ENCODE measurements at places on chromosomes 7 and 10.

GRCh38 chr10:75007646-75008045 lies 103.8 kb upstream of the SAMD8 start:
- no peak for DNase-seq

DNA sequence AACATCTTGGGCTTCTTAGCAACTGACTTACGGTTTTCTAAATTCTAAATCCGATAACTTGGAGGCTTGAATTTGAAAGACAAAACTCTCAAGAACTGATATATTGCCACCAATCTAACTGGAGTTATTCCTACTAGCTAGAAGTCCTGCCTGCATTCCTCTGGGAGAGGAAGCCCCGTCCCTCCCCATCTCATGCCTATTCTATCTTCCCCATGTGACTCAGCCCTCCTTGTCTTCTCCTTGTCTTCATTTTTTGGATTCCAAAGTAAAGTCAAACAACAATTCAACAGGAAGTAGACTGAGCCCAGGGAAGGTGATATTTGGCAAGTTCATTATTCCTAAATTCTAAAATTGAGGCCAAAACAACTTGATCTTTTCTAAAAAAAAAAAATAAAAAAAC lies 587.7 kb downstream of the KCNMA1 start:
- no peak for DNase-seq

GRCh38 chr7:121163699-121164098 lies 165.1 kb upstream of the WNT16 start:
- no peak for DNase-seq

- no peak for DNase-seq
Measured at GRCh38 chr7:23472046-23472445, 1.8 kb upstream of the IGF2BP3 start.

GRCh38 chr7:8582728-8583127 lies 149.3 kb downstream of the NXPH1 start:
- DNase-seq, result no peak

- DNase-seq, result no peak
Measured at GRCh38 chr7:101020444-101020843, 563 bp downstream of the MUC17 start.

GRCh38 chr10:53638006-53638405 lies 865.4 kb upstream of the MBL2 start:
- DNase-seq, result no peak

GRCh38 chr7:31758755-31759154 lies 71.7 kb downstream of the PPP1R17 start:
- no peak for DNase-seq

- DNase-seq, result peak; percentile 54
Measured at GRCh38 chr10:79347894-79348639, 798 bp downstream of the PPIF start.

GRCh38 chr10:132684164-132684891 lies 101.6 kb downstream of the NKX6-2 start:
- no peak for DNase-seq

GRCh38 chr10:110169586-110169985 lies 37.8 kb upstream of the MXI1 start:
- no peak for DNase-seq

GRCh38 chr10:30751678-30752331 lies 122.3 kb upstream of the LYZL2 start:
- DNase-seq, result peak; percentile 40

GRCh38 chr7:12389089-12389700 lies 14.5 kb downstream of the VWDE start:
- DNase-seq, result no peak

GRCh38 chr7:44847509-44847919 lies 373 bp downstream of the H2AZ2 start:
- DNase-seq, result peak; percentile 64

DNA sequence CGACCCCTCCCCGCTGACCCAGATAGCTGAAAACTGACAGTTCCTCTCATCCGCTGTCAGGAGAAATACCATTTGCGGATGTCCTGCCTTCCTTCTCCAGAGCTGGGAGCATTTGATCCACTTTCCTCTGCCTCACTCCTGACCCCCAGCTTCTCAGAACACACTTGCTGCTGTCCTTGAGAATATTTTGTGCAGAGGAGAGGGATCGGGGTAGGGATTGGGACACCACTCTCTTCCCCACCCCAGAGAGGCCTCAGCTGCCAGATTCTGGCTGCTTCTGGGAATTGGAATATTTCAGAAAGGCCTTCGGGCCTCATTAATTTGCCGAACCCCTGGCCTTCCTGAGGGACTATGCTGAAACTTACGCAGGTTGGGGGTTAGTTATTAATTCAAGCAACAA lies 97.0 kb downstream of the C10orf105 start:
- no peak for DNase-seq

- no peak for DNase-seq
Measured at GRCh38 chr10:110457851-110458250, 39.9 kb upstream of the DUSP5 start.

DNA sequence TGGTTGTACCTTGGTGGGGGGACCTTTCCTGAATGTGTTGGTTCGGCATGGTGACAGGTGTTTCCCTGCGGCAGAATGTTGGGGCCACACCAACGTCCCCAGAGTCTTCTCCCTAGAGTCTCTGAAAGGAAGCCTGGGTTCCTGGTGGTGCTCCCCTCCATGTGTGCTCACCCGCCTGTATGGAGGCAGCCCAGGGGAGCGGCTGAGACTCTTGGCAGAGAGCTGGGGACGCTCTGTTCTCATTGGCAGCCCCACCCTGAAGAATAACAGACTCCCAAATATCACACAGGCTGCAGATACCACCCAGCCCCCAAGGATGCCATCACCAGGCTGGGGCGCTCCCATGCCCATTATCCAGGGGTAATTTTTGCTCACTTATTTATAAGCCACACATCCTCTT lies 34.8 kb downstream of the CHST12 start:
- no peak for DNase-seq

DNA sequence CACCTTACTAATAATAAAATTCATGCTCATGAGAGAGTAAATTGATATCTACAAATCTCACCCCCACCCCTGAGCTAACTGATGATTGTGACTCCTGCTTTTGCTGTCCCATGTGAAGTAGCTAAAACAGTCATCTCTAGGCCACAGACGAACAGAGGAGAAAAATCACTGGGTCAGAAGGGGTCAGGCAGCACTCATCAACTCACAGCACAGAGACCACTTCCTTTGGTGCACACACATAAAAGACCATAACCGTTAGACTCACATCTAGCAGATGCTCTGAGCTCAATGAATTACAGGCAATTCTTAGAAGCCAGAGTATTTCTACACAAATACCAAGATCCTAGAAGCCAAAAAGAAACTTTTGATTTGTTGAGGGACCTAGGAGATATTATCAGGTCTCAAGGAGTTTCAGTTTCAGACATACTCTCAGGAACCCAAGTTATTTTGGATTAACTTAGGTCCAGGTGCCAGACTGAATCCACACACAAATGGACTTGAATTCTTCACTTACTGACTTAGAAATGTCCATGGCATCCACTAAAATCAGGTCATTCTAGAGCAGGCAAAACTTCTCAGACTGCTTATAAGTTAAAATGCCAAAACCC lies 65.0 kb upstream of the TES start:
- no peak for DNase-seq

DNA sequence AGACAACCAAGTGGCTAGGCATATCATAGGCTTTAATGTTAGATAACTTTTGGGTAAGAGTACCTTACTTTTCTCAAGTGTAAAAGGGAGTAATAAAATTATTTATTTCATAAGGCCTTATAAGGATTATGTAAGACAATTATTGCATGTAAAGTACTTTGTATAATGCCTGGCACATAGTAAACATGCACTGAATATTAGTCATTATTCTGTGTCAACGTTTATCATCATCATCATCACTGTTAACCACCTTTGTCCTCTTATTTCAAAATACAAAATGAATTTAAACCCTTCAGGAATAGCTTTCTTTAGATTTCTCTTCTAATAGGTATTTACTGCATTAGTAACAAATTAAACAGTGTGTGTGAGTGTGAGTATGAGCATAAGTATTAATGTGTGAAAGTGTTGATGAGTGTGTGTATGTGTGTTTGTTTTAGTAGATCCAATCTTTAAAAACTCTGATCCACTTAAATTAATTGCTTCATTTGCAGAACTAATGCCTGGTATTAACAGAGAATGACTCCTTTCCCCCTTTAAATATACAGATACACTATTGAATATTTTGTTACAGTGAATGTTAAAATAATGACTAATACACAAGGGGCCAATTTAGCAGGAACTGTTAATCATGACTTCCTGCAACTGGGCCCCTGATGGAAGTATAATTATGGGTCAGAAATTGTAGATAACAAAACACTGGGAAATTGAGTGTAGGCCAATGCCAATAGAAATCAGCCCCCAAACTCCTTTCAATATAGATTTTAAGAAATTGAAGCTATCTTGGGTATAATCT lies 213.3 kb upstream of the FZD8 start:
- DNase-seq, result no peak

DNA sequence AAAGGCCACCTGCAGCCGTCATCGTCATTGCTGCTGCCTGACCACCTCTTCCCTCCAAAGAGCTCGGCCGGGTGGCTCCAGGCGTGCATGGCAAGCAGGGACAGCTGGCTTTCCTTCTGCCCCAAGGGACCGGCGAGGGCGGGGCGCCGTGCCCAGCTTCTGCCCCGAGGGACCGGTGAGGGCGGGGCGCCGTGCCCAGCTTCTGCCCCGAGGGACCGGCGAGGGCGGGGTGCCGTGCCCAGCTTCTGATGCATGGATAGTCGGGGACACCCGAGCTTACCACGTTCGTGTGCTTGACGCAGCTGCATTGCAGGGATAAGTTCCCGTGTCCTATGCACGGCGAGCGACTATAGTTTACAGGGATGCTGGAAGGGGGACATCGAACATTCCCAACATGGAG lies 27.0 kb downstream of the CFAP46 start:
- DNase-seq, result no peak

DNA sequence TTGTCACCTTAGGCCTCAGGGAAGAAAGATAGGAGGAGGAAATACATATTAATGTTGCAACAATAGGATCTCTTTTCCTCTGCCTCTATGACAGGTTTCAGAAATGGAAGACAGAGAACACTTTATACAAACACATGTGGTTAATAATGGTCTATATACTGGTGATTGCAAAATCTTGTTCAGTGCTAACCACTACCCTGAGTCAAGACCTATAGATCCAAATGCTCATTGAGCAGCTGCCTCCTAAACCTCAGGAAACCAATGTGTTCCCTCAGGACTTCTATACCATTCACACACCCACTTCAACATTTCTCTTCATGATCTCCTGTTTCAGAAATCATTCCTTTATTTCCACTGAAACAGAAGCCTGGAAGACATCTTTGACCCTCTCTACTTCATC lies 32.5 kb upstream of the VWDE start:
- no peak for DNase-seq

- no peak for DNase-seq
Measured at GRCh38 chr7:30594048-30594539, 584 bp upstream of the GARS1 start.

- DNase-seq, result no peak
Measured at GRCh38 chr10:123327450-123327849, 173.2 kb downstream of the BUB3 start.

- DNase-seq, result no peak
Measured at GRCh38 chr7:68334636-68335272, 1263.5 kb upstream of the AUTS2 start.

DNA sequence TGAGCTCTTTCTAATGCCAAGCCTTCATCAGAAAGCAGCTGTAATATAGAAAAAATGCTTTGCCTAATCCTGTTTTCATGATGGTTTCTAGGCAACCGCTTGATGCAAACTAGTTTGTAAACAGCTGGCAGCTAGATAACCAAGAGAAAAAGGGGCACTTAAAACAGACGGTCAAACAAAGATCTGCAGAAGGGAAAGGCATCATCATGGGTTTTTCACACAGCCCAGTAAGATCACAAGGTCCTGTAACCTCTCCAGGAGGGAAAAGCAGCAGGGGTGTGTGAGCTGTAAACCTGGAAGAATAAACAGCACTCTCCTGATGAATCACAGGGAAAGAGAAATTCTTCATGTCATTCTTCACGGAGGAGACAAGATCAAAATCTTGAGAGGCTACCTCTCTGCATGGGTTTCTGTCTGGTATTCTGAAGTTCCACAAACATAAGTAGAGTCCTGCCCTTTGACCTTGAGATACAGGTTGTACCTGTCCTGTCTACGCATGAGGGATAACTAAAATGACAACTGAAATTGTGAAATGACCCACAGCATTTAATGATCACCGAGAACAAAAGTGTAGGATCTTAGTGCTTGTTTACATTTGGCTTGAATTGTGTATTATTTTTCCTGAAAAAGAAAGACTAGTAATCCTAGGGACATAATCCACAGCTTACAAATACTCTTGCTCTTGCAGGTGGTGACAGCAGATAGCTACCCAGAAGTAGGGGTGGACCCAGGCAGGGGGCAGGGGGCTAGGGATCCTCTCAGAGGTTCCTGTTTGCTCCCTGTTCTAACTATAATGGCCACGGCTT lies 48.0 kb downstream of the CREB3L2 start:
- DNase-seq, result no peak

GRCh38 chr7:75937958-75938786 lies 23.2 kb downstream of the POR start:
- no peak for DNase-seq

- no peak for DNase-seq
Measured at GRCh38 chr10:8919280-8919679, 864.8 kb downstream of the GATA3 start.

GRCh38 chr7:47726047-47726726 lies 144.3 kb upstream of the TNS3 start:
- no peak for DNase-seq

GRCh38 chr7:157573244-157573643 lies 236.4 kb downstream of the DNAJB6 start:
- no peak for DNase-seq

DNA sequence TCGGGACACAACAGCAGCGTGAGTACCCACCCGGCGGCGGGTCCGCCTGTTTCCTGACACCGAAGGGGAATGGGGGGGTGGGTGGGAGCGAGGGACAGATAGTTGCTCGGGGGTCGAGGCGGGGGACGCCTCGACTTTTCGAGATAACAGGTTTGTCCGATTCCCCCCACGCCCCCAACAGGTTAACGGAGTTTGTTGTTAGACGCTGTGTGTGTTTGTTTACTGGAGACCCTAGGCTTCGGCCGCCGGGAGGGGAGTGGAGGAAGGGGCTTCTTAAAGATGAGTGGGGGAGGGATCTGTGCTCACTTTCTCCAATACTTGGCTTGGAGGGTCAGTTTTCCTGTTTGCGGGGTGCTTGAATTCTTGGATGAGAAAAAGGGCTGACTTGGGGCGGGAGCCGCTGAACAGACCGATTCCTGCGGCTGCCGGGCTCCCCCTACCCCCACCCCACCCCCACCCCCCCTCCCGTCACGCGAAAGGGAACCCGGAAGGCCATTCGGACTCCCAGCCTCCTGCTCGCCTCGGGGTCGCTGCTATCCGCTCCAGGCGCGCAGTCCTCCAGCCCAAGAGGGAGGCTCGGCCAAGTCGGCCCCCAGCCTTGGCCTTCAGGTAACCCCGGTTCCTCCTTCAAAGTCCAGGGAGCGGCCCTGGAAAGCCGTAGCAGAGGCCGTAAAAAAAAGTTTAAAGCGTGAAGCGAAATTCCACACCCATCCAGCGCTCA lies 1.0 kb downstream of the SORCS3 start:
- no peak for DNase-seq

- no peak for DNase-seq
Measured at GRCh38 chr7:50629238-50629901, 64.2 kb upstream of the DDC start.

Data from stimulated activated CD4-positive, alpha-beta T cell treated with anti-CD3 and anti-CD28 coated beads, Interleukin-1b, Interleukin-23, amount 100 ng/mL, for 1 hour (primary cell).